GM12892 (cell line): ENCODE measurements at places on chromosomes 1 and 21.

- DNase-seq = no peak
Measured at GRCh38 chr1:166865926-166866325, 10.1 kb downstream of the TADA1 start.

DNA sequence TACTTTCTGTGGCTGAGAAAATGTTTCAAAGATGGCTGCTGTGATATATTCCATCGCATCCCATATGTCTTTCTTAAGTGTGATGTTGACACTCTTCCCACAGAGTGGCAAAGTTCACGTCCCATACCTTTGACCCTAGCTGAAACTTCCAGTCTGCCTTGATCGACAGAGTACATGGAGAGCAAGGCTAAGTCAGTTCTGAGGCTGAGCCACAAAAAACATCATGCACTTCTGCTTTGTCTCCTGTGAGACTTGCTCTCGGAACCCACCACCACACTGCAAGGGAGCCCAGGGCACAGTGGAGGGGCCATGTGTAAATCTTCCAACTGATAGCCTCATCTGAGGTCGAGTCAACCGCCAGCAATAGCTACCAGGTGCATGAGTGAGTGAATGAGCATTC lies 431.9 kb upstream of the RUNX1 start:
- DNase-seq = no peak

DNA sequence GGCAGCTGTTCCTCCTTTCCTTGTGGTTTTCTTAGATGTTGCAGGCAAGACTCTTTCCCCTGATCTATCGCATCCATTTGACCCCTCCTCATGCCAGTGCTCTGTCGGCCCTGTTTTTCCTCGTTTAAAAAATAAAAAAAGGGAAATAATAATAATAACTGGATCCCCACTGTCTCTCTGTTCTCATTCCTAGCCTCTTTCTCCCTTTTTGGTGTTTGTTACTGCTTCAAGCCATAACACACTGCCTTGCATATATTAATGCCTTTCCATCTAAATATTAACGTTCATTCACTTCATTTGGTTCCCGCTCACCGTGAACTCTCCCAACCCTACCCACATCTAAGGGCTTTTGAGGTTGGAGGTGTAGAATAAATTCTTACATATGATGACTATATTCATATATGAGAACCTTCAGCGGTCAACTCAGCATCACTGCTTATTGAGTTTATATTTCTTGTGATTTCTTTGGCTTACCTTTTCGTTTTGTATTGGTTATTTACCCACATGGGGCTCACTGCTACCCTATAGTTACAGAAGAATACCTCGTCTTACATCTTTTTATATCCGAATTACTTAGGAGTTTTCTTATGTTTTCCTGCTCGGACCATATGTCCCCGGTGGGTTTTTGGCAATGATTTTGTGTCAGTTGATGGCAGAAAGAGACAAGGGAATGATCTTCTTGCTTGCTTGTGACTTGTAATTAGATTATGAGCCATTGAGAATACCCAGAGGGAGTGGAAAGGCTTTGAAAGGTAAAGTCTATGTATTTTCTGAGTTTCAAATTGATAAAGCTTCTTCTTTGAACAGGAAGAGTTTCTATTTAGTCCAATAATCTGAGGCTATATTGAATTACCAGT lies 805 bp downstream of the ATG4C start:
- no peak for DNase-seq

DNA sequence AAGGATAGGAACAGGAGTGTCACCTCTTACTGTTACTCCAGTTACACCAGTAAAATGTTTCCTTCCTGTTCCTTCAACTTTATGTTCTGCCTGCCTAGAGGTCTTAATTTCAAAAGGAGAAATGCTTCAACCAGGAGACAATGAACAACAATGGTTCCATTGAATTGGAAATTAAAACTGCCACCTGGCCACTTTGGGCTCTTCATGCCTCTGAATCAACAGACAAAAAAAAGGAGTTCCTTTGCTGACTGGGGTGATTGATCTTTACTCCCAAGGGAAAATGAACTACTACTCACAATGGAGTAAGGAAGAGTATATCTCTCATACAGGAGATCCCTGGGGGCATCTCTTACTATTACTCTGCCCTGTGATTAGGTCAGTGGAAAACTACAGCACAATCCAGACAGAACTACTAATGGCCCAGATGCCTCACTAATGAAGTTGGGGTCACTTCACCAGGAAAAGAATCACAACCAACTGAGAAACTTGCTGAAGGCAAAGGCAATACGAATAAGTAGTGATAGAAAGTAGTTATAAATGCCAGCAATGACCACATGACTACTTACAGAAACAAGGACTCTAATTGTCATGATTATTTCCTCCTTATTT lies 76.6 kb upstream of the PRDX6 start:
- DNase-seq = no peak

DNA sequence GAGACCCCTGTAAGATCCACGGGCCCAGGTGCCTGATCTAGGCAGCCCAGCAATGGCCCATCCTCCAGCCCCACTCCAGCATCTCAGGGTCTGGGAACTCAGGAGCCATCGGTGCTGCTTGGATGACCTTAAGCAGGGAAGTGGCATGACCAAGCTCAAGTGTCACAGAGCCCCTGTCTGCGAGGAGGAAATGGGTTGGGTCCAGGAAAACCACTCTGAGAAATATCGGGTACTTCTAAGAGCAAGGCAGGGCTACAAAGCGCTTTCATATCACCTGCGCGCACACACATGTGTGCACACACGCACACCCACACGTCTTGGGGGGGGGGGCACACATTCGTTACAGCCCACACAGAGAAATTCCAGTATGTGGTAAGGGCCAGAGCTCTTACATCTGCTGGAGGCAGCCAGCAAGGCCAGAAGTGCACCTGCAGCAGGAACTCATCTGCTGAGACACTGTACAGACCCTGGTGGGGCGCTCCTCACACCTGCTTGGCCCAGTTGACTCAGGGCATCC lies 32.6 kb upstream of the SPOCD1 start:
- DNase-seq = no peak

DNA sequence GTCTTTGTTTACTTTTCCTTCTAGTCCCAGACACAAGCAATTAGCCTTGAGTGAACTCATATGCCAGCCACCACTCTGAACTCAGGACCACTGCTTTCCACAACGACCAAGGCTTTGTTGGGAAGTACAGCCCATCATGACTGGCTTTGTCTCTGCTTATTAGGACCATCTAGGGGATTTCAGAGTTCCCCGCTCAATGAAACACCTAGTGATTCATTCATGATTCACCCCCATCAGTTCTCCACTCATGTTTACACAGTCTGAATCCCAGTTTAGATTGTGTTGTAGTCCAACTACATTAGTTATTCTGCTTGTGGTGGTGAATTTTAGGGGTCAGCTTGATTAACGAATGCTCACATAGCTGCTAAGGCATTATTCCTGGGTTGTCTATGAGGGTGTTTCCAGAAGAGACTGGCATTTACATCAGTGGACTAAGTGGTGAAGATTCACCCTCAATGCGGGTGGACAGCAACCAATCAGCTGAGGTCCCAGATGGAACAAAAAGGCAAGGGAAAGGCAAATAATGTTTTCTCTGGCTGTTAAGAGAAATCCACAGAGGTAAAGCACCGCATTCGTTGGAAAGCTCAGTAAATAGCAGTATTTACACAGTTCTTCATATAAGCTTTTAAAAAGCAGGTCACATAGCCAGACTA lies 122.7 kb downstream of the RGS21 start:
- no peak for DNase-seq

GRCh38 chr1:151936653-151937052 lies 27.3 kb upstream of the THEM4 start:
- no peak for DNase-seq

DNA sequence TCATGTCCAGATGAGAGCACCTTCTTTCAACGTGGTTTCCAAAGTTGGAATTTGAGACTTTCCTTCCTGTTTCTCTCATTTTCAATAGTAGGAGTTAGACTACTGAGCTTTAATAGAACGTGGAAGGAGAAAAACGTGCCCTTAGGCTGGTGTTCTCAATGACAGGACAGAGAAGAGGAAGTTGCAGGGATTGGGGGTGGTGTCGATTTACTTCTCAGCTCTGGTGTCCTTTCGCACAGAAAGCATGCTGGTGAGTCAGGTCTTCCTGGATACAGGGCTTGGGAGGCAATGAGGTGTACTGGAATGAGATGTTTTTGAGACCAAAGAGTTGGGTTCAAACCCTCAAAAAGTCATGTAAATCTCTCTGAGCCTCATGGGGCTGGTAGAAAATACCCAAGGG lies 67.1 kb downstream of the HIVEP3 start:
- no peak for DNase-seq

DNA sequence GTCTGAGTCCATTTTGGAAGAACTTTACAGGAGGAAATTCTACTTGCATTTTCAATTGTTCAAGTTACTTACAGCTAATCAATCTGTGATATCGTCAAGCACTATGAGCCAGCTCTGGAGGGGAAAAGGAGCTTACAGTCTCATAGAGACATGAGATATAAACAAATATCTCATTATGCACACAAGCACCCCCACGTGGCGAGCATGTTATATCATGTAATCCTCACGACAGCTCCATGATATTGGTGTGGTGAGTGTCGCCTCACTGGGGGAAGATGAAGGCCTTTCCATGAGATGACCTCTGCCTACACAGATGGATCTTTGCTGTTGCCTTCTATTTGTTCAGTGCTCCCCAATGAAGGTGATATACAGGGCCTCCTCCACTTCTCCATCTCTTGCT lies 34.6 kb downstream of the TNR start:
- DNase-seq = no peak

DNA sequence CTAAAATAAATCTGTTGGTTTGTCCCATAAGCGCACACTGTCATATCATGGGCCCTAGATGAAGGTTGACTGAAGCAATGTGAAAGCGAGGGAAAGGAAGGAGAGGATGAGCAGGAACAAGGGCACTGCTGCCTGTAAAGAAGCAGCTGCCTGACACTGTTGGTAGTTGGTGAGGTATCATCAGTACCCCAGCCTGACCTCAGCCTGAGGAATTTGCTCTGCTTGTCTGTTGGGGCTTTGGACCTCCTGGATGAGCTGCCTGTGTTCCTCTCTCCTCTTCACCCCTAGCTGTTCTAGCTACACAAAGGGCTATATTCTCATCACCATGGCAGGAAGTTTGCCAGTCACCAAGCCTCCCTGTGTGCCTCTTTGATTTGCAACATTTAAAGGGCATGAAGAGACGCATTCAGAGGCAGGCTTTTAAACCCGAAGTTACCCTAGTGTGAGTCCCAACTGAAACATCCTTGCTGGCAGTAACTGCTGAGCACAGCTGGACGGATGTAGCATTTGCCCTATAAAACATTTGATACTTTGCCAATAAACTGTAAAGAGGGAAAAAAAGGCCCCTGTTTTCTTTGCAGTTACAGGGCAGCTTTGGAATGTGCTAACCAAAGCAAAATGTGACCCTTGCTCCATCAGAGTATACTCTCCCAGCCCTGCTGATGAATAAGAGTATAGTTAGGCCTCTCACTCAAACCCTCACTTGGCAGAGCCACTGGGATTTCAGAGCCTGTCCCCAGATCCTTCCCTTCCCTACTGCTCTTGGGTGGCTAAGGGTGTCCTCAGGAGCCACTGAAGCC lies 22.2 kb upstream of the SPATA6 start:
- DNase-seq = no peak

DNA sequence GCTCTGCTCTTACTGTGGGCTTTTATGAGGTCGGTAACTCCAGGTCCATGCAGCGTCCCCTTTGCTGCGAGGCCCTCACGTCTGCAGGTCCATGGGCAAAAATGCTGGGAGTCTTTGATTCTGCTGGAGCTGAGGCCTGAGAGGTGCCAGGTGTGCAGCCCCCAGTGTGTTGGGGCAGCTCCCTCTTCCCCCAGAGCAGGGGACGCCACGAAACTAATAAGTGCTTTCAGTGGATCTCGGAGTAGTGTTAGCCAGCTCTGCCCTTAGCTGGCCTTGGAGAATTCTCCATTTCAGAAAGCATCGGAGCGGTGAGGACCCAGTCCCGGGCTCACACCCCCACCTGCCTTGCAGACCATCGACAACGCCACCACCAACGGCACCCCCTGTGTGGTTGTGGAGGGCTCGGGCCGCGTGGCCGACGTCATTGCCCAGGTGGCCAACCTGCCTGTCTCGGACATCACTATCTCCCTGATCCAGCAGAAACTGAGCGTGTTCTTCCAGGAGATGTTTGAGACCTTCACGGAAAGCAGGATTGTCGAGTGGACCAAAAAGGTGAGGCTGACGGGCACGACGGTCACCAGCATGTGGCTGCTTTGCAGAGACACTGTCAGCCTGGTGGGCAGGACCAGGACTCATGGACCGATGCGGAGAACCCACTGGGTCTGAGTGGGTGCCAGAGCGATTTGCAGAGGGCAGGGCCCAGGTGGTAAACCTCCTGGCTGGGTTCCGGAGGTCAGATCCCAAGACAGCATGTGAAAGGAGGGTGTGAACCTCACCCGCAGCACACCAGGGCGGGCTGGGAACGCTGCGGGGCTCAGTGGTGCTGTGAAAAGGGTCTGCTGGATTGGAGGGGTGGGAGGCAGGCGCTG lies 25.5 kb downstream of the TRPM2 start:
- no peak for DNase-seq

GRCh38 chr1:119451158-119451557 lies 36.2 kb downstream of the HSD3B2 start:
- no peak for DNase-seq

DNA sequence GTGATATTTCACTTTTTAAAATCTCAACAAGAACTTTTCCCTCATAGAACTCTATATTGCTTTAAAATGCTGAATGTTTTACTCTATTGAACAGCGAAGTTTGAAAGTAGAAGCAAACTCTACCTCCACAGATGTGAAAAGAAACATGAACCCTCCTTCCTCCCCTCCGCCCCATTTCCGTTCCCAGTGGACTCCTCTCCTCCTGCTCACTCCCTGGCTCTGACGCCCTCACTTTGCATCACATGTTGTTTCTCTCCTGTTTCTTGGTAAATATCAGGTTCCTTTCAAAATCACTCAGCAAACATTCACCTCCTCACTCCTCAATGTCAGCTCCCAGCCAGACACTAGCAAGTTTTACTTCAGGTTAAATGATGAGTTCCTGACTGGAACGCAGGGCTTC lies 34.6 kb downstream of the KCNH1 start:
- DNase-seq = no peak

DNA sequence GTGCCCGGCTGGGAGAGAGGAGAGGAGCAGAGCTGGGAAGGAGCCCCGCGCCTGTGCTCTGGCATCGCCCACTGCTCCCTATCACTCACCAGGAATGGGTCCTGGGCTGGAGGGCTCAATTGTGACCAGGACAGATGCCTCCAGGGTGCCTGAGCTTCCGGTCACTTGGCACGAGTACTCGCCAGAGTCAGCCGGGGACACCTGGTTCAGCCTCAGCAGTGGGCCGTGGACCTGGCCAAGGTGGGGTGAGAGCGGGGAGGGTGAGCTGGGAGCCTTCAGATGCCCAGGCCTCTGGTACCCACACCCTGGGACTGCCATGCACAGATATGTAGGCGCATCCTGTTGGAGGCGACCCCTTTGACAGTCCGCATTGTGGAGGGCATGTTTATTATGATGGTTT lies 31.1 kb downstream of the LDLRAD2 start:
- no peak for DNase-seq

- no peak for DNase-seq
Measured at GRCh38 chr1:246897302-246897701, 34.4 kb downstream of the AHCTF1 start.

- no peak for DNase-seq
Measured at GRCh38 chr1:156748670-156749418, 2.6 kb downstream of the HDGF start.
